SW 1271 (cell line): ENCODE measurements at places on chromosomes 7 and 10.

DNA sequence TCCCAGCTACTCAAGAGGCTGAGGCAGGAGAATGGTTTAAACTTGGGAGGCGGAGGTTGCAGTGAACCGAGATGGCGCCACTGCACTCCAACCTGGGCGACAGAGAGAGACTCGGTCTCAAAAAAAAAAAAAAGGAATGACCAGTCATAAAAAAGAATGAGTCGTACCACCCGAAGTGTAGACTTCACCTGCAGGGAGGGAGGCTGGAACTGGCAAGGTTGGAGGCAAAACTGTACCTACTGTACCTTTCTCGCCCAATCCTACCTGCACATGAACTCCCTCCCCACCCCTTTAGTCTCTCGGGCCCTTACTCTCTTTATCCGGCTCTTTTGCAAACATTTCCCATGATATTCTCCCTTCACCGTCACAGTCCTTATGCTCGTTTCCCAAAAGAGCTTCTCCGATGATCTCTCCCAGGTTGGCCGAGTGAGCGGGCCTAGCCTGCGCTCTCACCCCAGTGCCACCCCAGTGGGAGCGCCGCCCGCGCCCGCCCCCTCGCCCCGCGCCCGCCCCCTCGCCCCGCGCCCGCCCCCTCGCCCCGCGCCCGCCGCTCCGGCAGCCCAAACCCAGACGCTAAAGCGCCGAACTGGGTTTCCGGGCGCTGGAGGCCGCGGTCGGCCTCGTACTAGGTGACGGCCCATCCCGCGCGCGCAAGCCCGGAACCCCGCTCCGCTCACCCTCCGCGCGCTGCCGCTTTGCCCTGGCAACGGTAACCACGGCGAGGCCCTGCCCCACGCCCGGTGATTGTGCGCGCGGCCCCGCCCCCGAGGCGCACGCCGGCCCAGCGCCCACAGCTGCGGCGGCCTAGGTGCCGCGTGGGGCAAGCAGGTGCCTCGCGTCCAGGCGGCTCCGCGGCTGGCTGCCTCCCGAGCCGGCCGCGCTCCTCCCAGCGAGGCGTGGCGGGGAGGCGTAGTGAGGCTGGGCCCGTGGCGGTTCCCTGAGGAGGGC, at the start of gene SMKR1:
SMKR1 (plus strand) TSS at position 772 of the 948 bp plus-strand sequence. CDS start 294 bp downstream, outside the sequence.
- peak; percentile 45 for DNase-seq

DNA sequence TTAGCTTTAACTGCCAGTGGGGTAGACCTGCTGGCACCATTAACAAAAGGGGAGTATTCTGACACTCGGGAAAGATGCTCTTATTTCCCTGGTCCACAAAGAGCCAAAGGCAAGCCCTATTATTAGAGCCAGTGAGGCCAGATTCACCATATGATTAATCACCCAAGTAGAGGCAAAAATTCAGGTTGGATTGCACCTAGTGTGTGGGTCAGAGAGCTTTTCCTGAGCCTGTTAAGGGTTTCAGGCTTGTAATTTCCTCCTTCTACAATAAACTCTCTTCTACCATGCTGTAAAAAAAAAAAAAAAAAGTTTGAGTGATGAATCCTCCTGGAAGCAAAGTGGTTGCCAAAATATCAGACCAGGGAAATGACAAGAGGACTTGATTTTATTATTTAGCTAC, 163.5 kb downstream of the MBL2 start:
- DNase-seq: no peak

DNA sequence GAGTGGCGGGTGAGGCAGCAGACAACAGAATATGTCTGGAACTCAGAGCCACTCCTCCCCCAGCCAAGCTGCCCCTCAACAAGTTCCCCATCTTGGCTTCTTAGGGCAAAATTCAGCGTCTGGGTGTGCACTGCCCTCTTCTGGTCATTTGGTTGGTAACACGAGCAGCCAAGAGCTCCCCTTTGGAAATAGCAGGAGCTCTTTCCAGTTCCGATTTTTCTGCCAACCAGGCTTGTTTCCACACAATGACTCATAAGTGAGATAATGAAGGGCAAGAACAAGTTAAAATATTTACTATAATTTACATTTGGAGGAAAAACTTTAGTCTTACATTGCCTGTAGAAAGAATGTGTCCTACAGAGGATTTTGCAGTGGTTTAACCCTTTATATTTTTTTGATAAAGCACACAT, 70.5 kb downstream of the ADCYAP1R1 start:
- DNase-seq: no peak

GRCh38 chr7:50584793-50585408, 19.7 kb upstream of the DDC start:
- no peak for DNase-seq

DNA sequence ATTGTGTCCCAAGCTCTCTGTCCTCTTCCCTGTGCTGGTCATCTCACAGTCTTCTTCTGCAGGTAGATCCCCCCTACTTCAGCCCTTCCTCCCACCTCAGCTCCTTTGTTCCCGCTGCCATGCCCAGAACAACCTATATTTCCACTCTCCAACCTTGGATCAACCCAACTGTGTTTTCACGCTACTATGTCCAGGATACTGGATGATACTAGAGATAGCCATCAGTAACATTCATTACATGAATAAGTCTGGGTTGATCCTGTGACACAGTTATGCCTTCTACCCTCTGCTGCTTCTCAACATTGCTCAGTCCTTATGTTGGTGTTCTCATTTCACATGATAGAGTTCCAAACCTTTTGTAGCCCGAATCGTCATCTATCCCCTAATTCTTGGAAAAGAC, 286.4 kb downstream of the ZEB1 start:
- no peak for DNase-seq

GRCh38 chr10:42937649-42938180, 139.2 kb upstream of the RET start:
- no peak for DNase-seq

DNA sequence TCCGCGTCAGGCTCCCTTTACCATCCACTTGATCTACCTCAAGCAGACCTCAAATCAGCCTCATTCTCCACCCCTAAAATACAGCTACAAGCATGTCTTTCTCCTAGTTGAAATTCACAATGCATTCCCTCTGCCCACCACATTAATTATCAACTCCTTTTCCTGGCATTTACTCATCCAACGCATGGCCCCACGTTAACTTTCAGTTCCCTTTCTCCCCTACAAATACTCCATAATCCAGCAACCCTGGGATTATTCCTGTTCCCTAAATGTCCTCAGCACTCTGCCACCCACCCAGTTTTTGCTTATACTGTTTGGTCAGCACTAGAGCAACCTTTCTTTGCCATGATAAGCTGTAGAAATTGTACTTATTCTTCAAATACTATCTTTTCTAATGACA, 5.7 kb upstream of the VIM start:
- DNase-seq: no peak

GRCh38 chr10:77877441-77878344, 48.9 kb downstream of the DLG5 start:
- DNase-seq: peak; percentile 16
